NCI-H1092 (cell line): ENCODE measurements at places on chromosomes 3 and 15.

- no peak for DNase-seq
These were observed 8.7 kb upstream of the CPA3 start for GRCh38 chr3:148856384-148856783.

GRCh38 chr3:31800436-31800835 is 180.6 kb downstream of the OSBPL10 start:
- DNase-seq, result no peak

DNA sequence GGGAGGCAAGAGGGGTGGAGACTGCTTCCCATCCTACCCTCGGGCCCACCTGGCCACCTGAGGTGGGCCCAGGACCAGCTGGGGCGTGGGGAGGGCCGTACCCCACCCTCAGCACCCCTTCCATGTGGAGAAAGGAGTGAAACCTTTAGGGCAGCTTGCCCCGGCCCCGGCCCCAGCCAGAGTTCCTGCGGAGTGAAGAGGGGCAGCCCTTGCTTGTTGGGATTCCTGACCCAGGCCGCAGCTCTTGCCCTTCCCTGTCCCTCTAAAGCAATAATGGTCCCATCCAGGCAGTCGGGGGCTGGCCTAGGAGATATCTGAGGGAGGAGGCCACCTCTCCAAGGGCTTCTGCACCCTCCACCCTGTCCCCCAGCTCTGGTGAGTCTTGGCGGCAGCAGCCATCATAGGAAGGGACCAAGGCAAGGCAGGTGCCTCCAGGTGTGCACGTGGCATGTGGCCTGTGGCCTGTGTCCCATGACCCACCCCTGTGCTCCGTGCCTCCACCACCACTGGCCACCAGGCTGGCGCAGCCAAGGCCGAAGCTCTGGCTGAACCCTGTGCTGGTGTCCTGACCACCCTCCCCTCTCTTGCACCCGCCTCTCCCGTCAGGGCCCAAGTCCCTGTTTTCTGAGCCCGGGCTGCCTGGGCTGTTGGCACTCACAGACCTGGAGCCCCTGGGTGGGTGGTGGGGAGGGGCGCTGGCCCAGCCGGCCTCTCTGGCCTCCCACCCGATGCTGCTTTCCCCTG is 2.2 kb upstream of the FES start:
- no peak for DNase-seq

DNA sequence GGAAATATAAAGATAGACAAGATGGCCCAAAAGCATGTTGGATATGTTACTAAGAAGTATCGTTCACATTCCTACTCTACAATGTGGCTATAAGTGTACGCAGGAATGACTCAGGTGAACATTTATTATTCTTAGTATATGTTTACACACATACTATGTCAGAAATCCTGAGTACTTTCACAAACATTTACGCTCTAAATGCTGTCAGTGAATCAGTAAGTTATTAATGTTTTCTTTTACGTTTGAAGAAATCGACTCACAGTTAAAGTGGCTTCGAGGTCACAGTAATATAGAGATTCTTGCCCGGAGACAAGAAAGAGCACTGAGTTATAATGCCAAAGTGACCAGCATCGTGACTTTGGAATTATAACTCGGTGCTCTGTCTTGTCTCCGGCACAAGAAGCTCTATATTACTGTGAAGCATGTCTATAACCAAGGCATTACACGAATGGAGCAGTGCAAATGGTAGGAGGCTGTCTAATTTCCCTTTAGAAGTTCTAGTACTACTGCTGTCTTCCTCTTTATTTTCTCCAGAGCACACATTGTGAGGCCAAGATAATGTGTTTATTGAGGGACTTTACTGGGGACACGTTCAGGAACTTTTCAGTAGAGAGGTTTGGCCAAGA is 61.8 kb upstream of the P3H2 start:
- no peak for DNase-seq

DNA sequence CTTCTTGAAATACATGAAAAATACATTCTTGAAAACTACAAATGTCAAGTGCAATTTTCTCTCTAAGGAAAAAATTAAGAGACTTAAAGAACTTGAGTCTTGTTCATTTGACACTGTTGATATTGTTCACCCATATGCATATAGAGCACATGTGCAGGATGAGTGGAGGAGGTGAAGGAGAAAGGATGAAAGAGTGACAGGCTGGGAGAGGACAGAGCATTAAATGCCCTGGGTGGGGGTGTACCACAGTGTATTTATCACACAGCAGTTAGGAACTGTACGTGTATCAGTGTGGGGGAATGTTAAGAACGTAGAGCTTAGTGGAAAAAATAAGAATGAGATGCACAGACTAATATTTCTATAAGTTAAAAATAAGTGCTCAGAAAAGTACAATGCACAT is 45.7 kb downstream of the CTDSPL start:
- DNase-seq, result no peak

GRCh38 chr3:75294124-75294523 is 370.0 kb upstream of the FRG2C start:
- no peak for DNase-seq

GRCh38 chr15:94235646-94236045 is 4.3 kb downstream of the MCTP2 start:
- DNase-seq, result no peak

GRCh38 chr15:99895956-99896311 is 162.7 kb upstream of the LYSMD4 start:
- no peak for DNase-seq

GRCh38 chr3:156795890-156796481 is 30.2 kb upstream of the LEKR1 start:
- DNase-seq, result no peak

DNA sequence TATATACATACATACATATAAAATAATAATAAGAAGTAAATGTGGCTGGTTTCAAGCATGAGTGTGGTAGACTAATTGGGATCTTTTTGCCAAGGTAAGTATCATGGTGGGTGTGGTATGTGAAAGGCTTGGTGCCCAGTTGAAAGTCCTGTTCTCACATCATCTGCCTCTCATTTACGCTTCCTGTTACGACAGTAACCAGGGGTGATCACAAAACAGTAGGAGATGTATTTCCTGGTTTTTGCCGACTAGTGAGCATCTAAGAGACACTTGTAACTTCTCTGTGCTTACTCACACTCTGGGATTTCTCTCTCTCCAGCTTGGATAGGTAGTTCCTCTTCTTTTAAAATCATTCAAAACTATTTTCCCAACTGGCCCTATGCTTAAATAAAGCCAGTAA is 1028.3 kb upstream of the NR2F2 start:
- DNase-seq, result no peak
